ENCODE measurements at places on chromosomes 16 and 17.

DNA sequence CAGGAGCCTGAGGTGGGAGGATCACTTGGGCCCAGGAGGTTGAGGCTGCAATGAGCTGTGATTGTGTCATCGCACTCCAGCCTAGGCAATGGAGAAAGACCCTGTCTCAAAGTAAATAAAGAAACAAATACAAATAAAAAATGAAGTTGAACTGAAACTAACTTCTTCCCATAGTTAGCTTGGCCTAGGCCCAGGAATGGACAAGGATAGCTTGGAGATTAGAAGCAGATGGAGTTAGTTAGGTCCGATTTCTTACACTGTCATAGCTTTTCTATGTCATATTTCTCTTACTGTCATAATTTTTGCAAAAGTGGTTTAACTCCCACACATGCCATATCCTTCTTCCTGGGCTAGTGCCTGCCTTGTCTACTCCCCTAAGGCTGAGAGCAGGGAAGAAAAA, 154.7 kb upstream of the CACNG3 start:
- no peak for DNase-seq

DNA sequence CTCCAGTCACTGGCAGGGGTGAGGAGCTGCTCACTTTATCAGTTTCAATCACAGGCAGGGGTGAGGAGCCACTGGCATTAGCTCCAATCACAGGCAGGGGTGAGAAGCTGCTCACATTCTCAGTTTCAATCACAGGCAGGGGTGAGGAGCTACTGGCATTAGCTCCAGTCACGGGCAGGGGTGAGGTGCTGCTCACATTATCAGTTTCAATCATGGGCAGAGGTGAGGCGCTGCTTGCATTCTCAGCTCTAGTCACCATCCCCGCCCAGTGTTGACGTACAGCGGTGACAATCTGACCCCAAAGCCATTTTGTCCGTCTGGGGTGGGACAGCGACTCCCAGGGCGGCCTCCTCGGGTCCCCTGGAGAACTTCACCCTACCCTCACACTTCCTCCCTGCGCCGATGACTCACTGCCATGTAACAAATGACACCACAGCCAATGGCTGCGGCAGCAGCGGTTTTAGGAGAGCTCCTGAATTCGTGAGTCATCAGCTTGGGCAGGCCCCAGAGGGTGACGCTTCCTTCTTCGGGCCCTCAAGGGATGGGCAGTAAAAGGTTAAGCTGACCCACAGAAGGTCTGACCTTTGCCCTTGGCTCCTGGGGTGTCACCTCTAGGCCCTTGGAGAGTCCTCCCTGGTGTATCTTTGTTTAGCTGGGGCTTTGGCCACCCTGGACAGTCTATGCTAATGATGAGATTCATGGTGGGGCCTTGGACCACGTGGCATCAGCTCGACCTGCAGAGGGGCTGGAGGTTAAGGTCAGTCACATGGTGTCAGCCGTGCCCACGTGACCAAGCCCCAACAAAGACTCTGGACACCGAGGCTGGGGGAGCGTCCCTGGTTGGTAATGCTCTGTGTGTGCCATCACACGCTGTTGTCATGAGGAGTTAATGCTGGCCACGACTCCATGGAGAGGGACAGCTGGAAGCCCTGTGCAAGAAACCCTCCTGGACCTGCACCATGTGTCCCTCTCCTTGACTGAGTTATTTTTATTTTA, 171.7 kb downstream of the C16orf95 start:
- DNase-seq: no peak

DNA sequence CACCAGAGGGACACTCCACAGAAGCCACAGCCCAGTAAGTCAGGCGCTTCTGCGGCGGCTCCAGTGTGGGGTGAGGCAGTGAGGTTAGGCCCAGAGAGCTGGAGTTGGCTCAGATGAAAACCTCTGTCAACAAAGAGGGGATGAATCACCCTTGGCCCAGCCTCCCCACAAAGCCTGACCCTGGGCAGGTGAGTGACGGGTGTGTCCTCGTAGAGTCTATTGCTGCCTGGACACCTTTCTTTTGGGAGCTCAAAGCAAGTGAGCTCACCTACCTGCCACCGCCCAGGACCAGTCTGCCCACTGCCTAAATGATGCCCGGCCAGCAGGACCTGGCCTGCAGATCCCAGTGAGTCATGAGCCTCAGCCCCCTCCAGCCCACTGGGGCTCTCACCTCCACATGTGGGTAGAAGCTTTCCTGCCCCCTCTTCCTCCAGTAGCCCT, 24.9 kb upstream of the DBNDD1 start:
- no peak for DNase-seq

- no peak for DNase-seq
These were observed 23.2 kb downstream of the CDH3 start for GRCh38 chr16:68668266-68668665.
